ENCODE measurements at places on chromosomes 2 and 18.

DNA sequence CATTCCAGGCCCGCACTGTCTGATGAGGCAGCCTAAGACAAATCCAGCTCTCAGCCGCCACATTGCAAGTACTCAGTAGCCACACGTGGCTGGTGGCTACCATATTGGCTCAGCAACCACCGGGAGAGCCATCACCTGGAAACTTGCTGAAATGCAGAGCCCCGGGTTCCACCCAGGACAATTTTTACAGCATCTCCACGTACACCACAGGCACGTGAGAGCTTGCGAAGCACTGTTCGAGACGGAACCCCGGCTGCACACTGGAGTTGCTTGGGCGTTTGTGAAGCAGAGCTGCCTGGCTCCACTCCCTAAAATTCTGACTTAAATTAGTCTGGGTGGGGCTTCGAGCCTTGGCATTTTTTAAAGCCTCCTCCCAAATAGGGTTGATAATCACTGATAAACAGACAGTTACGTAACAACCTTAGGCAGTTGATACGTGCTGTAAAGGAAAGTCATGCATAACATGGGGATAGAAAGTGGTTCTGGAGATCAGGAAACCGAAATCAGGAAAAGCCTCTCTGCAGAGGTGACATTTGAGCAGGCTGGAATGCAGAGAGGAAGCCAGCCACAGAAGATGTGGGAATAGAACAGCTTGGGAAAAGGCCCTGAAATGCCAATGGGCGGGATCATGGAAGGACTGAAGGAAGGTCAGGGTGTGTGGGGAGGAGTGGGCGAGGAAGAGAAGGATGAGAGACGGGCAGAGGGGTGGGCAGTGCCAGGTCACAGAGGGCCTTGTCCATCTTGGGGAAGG lies 6.2 kb downstream of the ASAP2 start:
- peak; percentile 51 for DNase-seq

- peak; percentile 91 for DNase-seq
Measured at GRCh38 chr2:60550178-60550983, 3.1 kb downstream of the BCL11A start.

DNA sequence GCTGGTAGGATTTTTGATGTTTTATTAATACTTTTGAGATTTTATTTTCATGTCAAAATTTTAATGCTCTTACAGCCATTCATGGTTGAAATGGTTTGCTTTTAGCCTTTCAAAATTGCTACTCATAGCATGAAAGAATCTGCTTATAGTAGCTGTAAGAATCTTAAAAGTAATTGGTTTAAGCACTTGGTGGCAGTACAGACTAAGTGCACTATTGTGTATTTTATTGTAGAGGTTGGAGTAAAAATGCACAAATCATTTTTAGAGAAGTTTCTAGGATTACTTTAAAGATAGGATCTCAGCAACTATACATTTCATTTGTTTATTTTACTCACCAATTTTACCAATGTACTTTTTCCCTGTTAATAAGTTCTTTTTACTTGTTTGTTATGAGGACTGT lies 205.8 kb downstream of the SPAG16 start:
- DNase-seq, result no peak

DNA sequence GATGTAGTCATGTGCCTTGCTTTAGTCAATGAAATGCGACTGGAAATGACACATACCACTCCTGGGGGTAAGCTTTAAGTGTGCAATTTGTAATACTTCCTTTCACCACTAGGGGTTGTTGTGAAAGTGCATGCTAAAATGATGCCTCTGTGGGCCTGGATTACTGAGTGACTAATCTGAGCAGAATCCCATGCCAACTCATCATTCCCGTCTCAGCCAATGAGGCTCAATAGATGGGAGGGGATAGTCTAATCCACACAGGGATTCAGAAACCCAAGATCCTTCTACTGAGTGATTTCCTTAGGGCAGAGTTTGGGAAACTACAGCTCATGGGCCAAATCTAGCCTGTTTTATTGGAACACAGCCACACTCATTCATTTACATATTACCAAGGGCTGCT lies 54.0 kb downstream of the HRH4 start:
- DNase-seq, result no peak

DNA sequence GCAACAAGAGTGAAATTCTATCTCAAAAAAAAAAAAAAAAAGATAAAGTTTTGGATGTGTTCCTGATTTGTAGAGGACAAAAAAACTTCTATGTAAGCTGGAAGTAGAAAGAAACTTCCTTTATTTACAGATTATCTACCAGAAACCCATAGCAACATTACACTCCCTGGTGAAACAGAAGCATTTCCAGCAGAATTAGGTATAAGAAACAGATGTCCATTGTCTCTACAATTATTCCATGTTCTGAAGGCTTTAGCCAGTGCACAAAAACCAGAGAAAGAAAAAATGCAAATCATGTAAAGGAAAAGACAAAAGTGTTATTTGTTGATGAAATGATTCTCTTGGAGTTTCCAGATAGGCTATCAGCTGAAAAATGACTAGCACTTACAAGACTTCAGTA lies 4.9 kb downstream of the TUBB6 start:
- no peak for DNase-seq

- DNase-seq, result no peak
Measured at GRCh38 chr2:104523921-104524320, 330.0 kb upstream of the POU3F3 start.

GRCh38 chr18:78086931-78087330 lies 837.3 kb downstream of the GALR1 start:
- no peak for DNase-seq

DNA sequence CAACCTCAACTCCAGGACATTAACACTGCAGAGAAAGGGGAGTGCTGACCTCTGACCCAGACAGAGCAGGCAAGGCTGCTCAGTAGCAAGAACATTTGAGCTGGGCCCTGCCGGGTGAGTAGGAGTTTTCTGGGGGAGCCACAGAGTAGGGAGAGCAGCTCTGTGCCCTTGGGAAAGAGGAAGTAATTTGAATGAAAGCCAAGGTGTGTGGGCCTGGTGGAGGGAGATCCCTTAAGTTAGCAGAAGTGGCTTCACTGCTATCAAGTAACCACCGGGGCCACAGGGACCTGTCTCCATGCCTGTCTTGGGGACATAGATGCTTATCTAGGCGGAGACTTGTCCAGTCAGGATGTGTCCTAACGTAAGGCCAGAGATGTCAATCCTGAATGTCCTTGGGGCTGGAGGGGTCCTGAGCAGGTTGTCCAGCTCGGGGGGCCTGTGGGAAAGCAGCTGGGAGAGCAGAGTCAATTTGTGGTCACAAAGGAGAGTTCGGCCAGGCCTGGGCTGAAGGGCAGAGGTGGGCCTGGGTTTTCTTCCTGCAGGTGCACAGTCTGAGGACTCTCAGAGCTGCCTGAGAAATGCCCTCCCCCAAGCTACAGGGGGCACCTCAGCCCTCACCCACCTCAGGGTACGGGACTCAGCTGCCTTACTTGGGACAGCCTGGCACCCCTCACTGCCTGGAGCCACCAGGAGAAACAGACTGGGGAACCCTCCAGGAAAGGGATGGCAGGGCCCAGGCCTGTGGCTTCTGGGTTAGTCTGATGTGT lies 15.0 kb upstream of the OTOF start:
- no peak for DNase-seq

GRCh38 chr2:227115761-227116160 lies 48.2 kb downstream of the COL4A4 start:
- DNase-seq, result no peak

DNA sequence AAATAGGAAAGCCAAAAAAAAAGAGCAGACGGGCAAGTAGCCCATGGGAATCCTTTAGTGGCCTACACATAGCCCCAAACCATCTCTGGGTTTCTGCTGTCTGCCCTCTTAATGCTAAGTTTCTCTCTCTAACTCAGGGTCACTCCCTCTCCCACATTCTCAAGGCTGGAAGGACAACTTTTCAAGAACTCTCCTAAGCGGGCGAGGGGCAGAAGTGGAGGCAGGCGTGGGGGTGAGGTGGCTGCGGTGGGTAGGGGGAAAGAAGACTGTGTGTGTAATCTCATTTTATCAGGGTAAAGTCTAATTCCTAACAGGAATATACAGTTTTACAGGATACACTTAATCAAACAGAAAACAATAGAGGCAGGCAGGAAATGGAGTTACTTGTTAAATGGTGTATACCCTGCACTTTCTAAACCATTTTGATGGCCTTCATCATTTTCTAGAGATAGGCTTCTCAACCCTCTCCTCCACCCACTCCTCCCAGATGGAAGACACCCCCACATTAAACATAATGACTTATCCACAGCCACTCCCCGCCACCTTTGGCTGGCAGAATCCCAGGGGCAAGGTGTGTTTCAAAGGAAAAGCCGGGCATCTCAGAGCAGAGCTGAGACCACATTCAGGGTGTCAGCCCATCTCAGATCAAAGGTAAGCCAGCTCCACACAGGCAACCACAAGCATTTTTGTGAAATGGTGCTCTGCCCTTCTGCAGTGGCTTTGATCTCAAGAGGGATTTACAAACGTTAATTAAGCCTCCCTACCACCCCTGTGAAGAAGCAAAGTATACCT lies 6.8 kb downstream of the SMAD7 start:
- peak; percentile 22 for DNase-seq

GRCh38 chr2:191316246-191316994 lies 71.2 kb downstream of the MYO1B start:
- DNase-seq, result no peak

DNA sequence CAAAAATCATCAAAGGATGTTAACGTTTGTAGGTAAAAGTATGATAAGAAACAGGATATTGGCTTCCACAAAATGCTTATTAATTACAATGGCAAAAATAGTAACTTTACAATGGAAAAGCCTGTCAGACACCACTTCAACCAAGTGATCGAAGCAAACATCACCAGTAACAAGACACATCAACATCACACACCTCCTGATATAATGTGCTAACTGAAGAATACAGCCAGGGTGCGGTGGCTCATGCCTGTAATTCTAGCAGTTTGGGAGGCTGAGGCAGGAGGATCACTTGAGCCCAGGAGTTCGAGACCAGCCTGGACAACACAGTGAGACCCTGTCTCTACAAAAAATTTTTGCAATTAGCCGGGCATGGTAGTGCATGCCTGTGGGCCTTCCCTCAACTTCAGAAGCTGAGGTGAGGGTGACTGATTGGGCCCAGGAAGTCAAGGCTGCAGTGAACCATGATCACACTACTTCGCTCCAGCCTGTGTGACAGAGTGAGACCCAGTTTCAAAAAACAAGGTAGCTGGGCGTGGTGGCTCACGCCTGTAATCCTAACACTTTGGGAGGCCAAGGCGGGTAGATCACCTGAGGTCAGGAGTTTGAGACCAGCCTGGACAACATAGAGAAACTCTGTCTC lies 15.0 kb downstream of the MGAT4A start:
- DNase-seq, result no peak

DNA sequence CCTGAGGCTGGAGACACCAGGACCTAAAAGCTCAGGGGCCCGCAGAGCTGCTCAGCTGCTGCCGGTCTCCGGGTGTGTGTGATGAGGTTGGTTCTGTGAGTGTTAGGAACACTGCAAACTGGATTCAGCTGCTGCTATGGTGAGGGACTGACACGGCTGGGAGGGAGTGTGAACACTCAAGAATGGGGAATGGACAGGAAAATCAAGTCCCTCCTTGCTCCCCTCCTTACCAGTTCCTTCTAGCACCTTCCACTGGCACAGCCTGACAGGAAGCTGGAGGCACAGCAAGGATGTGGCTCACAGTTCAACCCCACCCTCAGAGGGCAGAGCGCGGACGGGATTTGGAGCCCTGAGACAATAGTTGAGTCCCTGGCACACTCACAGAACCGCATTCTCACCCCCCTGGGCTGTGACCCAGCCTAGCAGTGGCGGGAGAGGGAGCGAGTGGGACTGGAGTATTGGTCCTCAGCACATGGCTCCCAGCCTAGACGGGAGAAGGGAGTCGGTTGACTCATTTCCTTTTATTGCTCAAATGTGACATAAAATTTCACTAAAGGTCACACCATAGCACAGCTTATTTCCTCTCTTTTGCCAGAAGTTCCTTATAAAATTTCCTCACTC lies 42.5 kb downstream of the LRRC30 start:
- peak; percentile 4 for DNase-seq

DNA sequence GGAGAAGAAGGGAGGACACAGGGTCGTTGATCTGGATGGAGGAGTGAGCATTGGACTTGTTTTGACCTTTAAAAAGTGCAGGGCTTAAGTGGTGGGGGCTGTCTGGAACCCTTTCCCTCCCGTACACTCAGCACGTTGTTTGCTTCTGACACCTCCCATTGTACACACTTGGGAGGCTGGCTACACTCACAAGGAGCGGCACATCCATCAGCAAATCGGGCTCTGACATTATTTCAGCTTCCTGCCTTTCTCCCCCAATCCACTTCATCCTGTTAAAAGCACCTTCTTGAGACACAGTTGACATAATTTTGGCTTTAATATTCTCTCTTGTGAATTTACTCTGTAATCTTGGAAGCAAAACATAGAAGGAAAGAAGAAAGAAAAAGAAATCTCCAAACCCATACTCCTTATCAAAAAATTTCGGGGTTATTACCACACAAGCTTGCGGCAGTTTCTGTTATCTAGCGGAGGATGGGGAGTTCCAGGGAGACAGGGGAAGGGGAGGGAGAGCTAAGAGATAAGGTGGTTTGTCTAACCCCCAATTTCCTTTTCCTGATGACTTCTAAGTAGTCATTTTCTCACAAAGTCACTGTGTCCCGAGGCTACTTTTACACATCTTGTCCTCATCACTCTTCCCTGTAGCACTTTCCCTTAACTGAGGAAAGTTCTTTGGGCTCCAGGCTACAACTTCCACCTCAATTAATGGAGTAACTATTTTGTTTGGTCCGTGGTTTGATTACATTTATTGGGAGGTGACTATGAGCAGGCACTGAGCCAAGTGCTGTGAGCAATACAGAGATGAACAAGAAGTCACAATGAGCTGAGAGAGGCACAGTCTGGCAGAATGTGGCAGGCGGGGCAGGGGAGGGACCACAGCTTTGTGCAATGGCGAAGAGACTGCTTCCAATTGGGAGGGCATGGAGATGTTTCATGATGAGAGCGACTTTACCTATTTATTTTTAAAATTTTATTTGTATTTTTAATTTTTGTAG lies 240.1 kb upstream of the MEX3C start:
- DNase-seq, result no peak

GRCh38 chr2:136751406-136751805 lies 13.9 kb upstream of the THSD7B start:
- no peak for DNase-seq

- no peak for DNase-seq
Measured at GRCh38 chr2:216553482-216554240, 55.0 kb downstream of the RPL37A start.

- no peak for DNase-seq
Measured at GRCh38 chr18:46426021-46426678, 230.9 kb downstream of the LOXHD1 start.

DNA sequence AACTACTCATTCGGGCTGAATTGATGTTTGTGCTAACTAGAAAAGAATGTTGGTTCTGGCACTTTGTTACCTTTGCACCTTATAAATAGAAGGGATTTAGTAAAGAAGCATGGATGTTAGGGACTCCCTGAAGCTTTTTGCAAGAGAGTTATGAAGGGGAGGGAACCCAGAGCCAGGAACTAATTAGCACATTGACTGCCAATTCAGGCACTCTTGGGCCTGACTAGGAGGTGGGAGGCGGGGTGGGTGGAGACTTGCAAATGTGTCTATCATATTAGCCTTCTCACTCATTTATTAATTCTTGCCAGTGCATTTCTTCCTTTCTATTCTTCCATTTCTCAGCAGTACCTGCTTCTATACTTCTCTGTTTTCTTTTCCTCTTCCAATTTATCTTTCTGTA lies 1022.4 kb downstream of the TMEM182 start:
- DNase-seq, result no peak

GRCh38 chr2:128538396-128538795 lies 219.7 kb upstream of the HS6ST1 start:
- no peak for DNase-seq

- no peak for DNase-seq
Measured at GRCh38 chr2:73947412-73948018, 20.8 kb downstream of the DGUOK start.

- no peak for DNase-seq
Measured at GRCh38 chr2:140234116-140234515, 1453.9 kb upstream of the NXPH2 start.

- no peak for DNase-seq
Measured at GRCh38 chr2:203662951-203663350, 43.5 kb upstream of the CD28 start.
